Stimulated activated CD8-positive, alpha-beta memory T cell treated with anti-CD3 and anti-CD28 coated beads, Interleukin-2, amount 100 ng/mL, for 1 hour (primary cell): ENCODE measurements at places on chromosomes 4 and X.

GRCh38 chr4:168629566-168629965 lies 132.7 kb downstream of the PALLD start:
- DNase-seq = no peak

GRCh38 chrX:119541188-119541587 lies 24.0 kb downstream of the STEEP1 start:
- no peak for DNase-seq

DNA sequence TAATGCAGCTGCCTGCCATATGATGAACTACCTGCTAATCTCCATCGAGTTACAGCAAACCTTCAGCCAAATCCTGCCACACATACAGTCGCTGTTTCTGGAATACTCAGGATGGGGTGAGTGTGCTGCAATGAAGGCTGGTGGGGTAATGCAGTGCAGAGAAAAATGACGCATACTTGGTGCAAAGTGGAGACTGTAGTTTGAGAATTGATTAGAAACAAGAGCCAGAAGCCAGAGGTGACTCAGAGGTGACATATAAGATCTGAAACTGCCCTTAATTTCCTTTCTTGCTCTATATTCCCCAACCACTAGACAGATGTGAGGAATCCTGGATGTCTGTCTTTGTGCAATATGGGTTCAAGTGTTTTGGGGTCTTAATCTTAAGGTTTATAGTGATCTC lies 22.0 kb downstream of the C4orf54 start:
- DNase-seq = no peak

DNA sequence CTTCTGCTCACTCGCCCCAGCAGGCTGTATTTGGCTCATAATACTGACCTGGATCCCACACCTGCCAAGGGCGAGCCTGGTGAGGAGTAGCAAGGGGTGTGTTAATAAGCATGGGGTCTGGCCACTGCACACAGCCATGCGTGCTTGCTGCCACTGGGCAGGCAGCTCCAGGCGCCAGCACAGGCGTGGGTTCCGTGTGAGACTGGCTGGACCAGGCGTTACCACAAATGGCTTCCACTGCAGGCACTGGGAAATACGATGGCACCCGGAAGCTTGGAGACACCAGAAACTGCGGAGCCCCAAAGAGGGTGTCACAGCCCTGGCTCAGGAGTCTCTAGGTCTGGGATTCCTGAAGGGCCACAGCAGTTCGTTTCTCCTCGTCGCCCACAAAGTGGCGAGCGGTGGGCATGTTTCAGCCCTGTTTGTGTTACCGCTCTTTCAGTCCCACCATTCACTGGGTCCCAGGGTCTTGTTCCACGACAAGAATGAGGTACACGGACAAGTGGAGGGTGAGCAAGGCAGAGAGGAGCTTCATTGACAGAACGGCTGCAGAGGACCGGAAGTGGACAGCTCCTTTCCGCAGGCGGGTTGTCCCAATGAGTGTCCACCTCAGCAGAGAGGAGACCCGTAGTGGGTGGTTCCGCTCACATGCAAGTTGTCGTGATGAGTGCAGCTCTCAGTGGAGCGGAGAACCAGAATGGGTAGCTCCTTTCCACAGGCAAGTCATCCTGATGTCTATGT lies 428.9 kb downstream of the EPHA5 start:
- DNase-seq = no peak

DNA sequence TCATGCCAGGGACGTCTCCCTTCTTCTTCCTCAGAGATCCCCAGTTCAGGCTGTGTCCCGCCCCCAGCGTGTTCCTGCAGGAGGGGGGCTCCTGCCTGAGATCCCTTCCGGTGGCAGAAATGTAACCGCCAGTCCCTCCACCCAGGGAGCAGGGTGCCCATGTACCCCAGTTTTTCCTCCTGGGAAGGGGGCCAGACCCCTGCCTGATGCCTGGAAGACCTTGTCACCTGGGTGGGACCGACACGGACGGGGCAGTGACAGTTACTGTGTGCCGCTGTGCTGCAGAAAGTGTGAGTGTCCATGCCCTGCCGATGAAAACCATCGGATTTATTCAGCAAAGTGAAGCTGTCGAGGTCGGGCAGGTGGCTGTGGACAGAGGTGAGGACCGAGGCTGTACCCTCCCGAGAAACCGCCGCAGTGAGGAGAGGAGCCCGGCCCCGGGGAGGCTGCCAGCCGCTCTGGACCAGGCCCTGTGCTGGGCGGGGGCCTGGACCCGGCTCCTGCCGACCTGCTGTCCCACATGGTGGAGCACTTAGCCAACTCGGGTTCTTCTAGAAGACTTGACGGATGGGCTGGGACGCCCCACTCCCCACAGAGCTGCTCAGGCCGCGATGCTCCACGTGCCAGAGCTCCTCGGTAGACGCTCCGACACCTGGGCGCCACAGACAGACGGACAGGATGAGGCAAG lies 36.7 kb upstream of the HMX1 start:
- no peak for DNase-seq

- DNase-seq = no peak
Observed at GRCh38 chr4:60344908-60345307, 855.2 kb upstream of the ADGRL3 start.

DNA sequence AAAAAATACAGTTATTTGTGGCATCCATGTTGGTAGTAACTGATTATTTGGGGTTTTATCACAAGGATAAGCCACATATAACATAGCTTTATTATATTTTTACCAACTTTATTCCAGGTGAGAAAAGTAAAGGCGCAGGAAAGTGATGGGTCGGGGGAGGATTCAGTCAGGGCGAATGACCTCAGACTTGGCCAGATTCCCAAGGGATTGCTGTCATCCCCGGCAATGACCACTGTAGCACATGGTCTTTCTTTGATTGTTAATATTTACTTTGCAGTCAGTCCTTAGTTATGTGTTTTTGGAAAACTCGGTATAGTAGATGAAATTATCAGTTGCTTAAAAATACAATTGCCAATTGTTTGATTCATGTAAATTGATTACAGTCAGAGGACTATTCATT lies 17.6 kb downstream of the GRIA3 start:
- DNase-seq = no peak

GRCh38 chrX:118718737-118719136 lies 8.7 kb upstream of the IL13RA1 start:
- no peak for DNase-seq

- DNase-seq = no peak
Observed at GRCh38 chr4:73520821-73521220, 39.3 kb downstream of the AFM start.

DNA sequence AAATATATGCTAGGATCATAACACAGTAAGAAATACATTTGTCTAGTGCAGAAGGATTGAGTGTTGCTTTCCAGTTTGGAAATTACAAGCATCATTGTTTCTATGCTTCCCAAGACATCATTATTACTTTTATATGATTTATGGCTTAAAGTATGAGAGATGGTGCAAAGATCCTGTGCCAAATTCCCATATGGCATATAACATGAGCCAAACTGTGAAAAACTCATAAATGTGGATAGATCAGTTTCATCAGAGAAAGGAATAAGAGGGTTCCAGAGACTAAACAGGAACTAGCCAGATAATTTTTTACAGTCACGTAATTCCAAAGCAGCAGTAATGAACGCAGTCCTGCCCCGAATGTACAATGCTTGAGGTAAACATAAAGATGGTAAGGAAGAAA lies 126.3 kb downstream of the PRDM5 start:
- no peak for DNase-seq

GRCh38 chr4:47415719-47416118 lies 47.8 kb downstream of the COMMD8 start:
- no peak for DNase-seq

GRCh38 chr4:139767585-139767984 lies 102.0 kb downstream of the MGST2 start:
- no peak for DNase-seq

DNA sequence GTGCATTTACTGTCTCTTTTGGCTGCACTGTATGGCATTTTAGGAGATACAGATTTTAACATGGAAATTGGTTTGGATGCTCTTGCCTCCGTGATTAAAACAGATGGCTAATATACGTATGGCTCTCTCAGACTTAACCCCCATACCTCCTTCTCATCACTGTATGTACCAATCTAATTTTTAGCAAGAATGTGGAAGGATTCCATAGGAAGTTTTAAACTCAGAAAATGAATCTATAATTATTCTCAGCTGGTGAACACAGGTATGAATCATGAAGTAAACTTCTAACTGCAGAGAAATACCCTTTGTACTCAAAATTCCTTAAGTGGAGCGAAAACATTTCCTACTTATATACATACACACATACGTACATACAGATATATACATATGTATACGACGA lies 210.5 kb upstream of the NEIL3 start:
- DNase-seq = no peak

- no peak for DNase-seq
Observed at GRCh38 chr4:52856801-52857200, 5.3 kb upstream of the RASL11B start.

DNA sequence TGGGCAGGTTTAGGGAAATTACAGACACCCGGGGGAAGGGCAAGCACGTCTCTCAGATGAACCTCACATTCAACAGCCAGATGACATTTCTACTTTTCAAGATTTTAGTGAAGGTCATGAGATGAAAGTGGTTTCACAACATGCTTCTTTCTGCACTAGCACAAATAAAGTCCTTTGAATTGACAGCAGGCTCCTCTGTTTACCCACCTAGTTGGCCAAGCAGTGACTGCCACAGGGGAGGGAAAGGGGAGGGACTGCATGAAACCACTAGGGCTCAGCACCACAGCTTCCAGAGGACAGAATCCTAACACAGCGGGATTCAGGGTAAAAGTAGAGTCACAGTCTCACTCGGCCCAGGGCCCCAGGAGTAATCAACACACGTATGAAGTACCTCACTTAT lies 6.2 kb downstream of the RAB40A start:
- DNase-seq = no peak

DNA sequence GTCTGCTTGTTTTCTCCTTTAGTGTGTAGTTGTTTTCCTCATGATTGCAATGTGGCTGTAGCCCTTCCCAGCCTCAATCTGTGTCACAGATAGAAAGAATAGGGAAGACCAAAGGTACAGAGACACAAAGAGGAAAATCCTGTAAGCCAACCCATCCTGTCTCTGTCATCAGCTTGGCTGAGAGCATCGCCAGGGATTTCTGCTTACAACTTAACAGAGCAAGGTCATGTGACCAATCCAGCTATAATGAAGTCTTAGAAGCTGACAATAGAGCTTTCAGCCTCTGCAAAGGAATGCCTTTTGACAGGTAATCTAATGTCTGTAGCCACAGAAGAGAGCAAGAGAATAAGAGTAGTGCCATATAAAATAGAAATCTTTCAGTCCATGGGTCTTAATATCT lies 1598.0 kb upstream of the AGA start:
- no peak for DNase-seq

DNA sequence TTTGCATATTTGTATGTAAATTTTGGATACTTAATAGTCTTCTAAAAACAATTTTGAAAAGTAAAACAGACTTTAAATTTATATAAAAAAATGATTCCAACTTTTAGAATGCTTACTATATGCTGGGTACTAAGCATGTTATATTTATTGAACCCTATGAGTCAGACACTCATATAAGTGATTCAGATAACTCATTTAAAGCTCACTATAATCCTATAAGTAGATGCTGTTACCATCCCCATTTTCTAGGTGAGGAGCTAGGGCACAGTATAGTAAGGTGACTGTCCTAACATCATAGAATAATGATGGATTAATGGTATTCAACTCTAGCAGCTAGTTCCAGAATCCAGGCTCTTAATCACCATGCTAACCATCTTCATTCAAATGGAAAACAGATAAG lies 877.0 kb upstream of the GRID2 start:
- no peak for DNase-seq

- no peak for DNase-seq
Observed at GRCh38 chrX:20132666-20133065, 9.0 kb downstream of the EIF1AX start.

DNA sequence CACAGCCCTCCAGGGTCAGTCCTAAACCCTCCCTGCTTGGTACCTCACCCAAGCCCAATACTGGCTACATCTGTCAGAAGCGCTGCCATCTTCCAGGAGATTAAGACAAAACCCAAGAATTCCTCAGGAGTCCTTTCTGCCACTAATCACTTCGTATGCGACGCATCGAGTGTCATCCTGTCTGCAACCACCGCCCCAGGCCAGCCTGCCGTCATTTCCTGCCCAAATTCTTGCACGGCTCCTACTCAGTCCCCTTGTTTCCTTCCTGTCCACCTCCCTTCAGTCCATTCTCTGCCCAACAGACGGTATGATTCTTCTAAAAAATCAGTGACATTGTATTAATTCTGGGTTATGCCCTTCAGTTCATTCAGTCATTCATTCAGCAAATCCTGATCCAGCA lies 113.6 kb downstream of the NFKB1 start:
- DNase-seq = no peak

DNA sequence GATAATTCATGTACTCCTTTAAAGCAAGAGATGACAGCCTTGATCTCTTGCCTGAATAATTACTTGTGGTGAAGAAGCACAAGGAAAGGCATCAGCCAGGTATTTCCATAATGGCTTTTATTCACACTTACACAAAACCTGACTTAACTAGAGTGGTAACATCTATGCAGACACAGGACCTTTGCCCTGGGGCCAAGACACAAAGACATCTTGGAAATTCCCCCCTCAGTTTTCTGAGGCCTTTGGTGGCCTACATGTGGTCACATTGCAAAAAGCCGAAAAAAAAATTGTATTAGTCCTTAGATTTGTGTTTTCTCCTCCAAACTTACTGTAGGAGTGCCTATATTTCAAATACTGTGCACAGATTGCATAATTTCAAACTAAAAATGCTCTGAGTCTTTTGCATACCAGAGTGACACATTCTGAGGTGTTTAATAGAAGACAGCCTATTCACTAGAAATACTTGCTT lies 172.4 kb downstream of the PDGFC start:
- no peak for DNase-seq

GRCh38 chr4:140904904-140905303 lies 148.7 kb upstream of the TBC1D9 start:
- DNase-seq = no peak

DNA sequence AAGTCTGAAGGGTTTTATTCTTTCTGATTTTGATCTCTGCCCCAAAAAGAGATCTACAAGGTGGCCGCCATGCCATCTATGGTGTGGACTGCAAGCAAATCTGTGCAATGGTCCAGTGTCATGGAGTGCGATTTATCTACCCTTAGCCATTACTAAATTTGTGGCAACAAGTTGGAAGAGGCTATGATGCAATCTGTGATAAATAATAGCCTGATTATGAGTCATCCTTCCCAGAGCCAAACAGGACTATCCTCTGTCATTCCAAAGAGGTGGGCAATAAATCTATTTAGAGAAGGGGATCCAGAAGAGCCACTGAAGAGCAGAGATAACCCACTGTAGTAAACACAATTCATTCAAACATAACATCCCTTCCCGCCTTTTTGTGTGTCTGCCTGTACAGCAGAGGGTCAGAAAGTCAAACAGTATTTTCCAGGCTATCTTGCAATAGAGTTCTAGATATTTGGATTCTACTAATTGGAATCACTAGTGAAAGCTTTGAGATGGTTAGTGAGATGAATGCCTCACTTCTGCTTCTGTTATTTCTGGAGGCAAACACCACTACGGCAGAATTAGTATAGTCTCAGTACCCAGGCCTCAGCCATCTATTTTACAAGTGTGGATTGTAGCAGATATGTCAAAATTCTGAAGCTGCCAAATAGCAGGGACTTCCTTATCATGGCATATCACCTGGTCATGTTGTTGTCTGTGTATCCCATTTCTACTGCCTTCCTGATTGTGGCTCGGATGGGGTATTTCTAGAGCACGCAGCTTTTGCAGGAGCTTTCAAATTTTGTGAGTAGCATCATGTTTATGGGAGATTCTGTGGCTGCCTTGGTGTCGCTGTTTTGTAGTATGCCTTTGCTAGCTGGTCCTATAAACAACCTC lies 192.0 kb downstream of the SMIM20 start:
- DNase-seq = no peak
